ENCODE measurements at places on chromosomes 2 and 18.
A peak's percentile ranks its signal among the peaks of the same experiment; 100 is the strongest.

DNA sequence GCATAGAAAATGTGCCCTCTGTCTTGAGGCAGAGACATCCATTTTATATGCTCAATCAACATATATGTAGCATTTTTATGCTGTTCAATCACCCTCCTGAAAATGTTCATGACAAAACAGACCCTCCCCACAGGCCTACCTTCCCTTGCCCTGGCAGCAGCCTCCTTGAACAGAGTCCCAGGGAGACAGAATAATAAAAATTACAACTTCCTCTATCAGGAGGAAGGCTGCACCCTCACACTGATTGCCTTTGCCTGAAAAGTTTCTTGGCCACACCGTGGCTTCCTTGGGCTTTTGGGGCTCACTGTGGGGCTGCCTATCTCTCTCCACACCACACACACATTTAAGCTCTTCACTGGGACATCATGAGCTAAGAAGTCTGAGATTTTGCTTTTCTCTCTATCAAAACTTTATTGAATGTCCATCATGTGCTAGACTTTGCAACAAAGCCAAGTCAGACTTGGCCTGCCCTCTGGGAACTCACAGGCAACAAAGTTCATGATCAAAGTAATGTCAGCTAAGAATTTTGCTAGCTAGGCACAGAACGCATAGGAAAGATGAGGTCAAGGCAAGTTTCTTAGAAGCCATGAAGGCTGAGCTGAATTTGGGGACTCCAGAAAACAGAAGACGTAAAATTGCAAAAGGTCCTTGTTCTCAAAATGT is 101.6 kb downstream of the BCL2L11 start:
- DNase-seq: no peak

GRCh38 chr2:68719912-68720311 is 14.7 kb upstream of the ARHGAP25 start:
- DNase-seq: no peak

DNA sequence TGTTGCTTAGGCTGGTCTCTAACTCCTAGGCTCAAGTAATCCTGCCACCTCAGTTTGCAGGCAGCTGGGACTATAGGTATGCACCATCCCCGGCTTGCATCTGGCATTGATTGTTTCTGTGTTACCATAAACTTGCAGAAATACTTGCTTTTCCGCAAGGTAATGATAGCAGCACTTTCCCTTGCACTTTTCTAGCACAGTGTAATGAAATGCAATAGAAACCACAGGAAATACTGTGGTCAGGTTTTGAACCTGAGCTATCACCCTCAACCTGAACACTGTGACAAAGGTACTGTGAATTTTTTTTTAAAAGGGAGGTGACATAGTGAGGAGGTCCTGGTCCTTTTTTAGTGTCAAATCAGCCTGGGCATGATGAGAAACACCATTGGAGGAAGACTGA is 38.3 kb downstream of the DHRS9 start:
- no peak for DNase-seq

- DNase-seq: no peak
Observed at GRCh38 chr2:6441800-6442199, 423.9 kb downstream of the CMPK2 start.

GRCh38 chr2:236354973-236355595 is 90.9 kb upstream of the ASB18 start:
- DNase-seq: no peak

DNA sequence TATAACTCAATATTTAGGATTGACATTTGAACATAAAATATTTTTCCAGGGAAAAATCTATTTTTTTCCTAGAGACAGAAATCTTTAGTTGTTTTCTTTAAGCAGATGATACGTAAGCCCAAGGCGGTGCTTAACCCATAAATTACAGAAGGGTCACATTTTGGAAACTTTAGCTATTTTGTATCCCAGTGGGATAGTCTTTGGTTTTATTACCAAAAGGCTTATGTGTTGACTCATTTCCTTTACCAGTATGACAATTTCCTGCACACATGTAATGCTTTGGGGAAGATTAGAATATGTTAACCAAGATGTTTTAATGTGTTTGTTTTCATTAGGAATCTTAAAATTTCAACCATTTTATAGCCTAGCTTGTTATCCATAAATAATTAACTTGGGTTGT is 24.8 kb downstream of the DYNC1I2 start:
- peak; percentile 53 for DNase-seq

DNA sequence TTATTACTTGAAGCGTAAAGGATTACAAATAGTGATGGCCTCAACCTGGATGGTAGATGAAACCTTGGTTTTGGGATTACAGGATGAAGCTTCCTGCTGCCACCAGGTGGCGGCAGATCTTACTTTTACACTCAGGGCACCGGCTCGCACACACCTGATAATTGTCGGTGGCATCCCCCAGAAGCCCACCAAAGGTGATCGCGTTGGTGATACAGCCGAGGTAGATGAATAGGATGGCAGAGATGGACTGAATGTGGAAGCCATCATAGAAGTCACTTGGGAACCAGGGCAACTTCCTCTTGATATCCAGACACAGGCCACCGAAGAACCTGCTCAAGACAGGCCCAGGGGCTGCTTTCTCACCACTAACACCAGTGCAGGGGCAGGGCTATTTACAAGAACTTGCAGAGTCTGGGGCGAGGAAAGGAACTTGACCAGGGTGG is 51.8 kb downstream of the MTHFD2 start:
- DNase-seq: peak; percentile 76

DNA sequence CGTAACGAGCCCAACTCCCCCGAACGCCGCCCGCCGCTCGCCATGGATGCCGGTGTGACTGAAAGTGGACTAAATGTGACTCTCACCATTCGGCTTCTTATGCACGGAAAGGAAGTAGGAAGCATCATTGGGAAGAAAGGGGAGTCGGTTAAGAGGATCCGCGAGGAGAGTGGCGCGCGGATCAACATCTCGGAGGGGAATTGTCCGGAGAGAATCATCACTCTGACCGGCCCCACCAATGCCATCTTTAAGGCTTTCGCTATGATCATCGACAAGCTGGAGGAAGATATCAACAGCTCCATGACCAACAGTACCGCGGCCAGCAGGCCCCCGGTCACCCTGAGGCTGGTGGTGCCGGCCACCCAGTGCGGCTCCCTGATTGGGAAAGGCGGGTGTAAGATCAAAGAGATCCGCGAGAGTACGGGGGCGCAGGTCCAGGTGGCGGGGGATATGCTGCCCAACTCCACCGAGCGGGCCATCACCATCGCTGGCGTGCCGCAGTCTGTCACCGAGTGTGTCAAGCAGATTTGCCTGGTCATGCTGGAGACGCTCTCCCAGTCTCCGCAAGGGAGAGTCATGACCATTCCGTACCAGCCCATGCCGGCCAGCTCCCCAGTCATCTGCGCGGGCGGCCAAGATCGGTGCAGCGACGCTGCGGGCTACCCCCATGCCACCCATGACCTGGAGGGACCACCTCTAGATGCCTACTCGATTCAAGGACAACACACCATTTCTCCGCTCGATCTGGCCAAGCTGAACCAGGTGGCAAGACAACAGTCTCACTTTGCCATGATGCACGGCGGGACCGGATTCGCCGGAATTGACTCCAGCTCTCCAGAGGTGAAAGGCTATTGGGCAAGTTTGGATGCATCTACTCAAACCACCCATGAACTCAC is 673 bp downstream of the PCBP1 start:
- DNase-seq: peak; percentile 59

GRCh38 chr2:17239550-17239949 is 278.7 kb downstream of the RAD51AP2 start:
- DNase-seq: no peak

DNA sequence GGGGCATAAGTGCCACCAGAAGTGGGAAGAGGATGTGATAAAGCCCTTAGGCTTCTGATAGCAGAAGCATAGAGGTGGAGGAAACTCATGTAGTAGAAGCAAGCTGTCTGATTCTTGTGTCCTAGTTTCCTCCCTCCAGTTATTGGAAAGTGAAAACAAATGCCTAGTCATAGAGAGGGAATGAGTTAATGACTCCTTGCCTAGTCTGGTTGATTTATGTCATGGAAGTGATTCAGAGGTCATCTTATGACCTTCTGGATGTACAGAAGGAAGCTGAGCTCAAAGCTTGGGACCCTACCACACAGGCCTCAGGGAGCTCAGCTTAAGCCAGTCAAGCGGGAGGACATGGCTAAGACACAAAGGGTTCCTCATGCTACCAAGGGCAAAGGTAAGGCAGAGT is 232.2 kb downstream of the THSD7B start:
- no peak for DNase-seq

DNA sequence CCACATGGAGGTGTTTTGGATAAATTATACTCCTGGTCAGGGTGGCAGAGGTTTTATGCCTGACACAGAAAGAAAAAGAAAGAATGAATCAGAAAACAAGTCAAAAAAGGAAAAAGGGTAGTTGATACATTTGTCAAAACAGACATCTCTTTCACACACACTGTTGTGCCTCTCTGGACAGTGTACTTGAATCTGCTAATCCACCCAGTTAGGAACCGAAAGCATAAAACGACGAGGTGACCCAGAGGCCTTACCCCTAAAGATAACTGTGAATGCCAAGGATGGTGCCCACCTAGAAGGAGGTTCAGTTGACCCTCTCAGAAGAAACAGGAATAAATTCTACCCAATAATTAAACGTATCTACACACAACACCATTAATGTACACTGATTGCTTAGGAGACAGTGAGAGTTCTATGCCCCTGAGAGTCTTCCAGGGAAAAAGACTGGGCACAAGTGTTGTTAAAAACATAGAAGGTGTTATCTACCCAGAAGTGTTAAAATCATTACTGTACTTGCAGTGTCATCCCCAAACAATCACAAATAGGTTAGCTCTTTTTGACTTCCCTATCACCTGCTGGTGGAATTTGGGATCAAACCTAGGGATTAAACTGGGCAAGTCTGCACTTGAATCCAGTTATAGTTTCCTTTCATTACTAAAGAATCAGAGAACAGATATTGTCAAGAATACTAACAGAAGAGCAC is 123.2 kb upstream of the DNAJC10 start:
- DNase-seq: no peak

DNA sequence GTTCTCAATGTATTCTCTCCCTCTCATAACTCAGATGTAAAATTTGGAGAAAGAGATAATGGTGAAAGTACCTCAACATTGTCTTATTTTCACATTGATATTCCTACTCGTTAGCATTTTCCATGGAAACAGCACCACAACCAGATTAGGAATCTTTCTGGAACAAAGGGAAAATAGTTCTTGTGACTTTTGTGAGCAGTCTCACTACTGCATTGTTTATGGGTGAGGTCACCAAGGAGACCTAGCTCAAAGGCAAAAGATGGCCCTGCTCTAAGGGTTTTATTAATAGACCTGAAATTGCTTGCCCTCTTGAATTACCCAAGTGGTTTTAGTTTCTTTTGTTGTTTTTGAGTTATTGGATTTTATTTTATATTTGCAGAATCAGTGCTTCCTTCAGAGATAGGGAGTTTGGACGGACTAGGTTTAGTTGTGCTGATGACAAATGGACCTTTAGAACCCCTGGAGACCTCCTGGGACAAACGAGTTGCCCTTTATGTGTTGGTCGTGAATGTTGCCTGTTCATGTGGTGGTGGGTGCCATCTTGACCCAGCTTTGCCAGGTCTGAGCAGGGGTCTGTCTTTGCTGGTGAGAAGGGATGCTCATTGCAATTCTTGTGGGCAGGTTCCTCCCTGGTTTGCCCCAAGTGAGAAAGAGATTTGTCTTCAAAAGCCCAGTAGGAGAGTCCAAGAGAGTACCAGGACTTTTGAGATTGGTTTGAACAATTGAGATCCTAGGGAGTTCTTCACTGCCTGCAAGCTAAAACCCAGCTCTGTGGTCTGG is 58.1 kb downstream of the INPP4A start:
- DNase-seq: peak; percentile 78

DNA sequence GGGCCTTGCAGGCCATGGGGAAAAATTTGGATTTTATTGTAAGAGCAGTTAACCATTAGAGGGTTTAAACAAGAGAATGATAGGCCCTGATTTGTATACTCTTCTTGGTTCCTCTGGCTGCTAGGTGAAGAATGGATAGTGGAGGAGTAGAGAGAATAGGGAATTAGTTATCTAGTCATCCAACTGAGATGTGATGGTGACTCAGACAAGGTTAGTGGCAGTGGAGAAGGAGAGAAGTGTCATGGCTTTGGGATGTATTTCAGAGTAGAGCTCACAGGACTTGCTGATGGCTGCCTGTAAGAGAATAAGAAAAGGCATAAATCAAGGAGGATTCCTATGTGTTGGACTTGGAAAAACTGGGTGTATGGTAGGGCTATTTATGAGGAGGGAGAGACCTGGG is 169.4 kb downstream of the PLCL1 start:
- no peak for DNase-seq
